ENCODE measurements at places on chromosomes 12 and 14. TPM values are rescaled to one million over a fixed set of nuclear protein-coding genes. Genes with fewer than 3 reads are reported as not detected.

DNA sequence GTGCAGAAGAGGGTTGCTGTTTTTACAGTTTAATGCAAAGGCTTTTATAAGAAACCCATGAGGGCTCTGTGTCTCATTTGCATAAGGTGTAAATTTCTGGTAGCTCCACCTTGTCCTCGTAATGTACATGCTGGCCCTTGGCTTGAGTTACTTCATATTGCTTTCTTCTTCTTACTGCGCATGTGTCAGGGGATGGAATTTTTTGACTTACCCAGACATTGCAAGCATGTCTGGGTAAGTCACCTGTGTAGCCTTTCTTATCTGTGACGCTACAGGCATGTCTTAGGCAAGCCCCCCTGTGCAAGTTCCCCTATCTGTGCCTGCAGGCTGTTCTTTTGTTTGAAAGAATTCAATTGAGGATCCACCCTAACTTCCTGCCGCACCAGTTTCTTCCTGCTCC is 274.2 kb downstream of the ETNK1 start:
- H3K4me3 ChIP-seq: no peak overlapping the region
- H3K4me1 ChIP-seq: no peaks in the 10 kb centered on the region
- no peaks in the 10 kb centered on the region for H3K36me3 ChIP-seq

Gene SRGAP1
- total RNA-seq: 0.08 TPM

GRCh38 chr12:96452261-96452922 is 37.0 kb upstream of the CFAP54 start:
- no peak overlapping the region for H3K4me3 ChIP-seq
- no peaks in the 10 kb centered on the region for H3K27me3 ChIP-seq
- peaks cover 17% of the 10 kb centered on the region for H3K36me3 ChIP-seq
- peak overlapping the region; percentile 17 for H3K27ac ChIP-seq
- no peak for DNase-seq

DNA sequence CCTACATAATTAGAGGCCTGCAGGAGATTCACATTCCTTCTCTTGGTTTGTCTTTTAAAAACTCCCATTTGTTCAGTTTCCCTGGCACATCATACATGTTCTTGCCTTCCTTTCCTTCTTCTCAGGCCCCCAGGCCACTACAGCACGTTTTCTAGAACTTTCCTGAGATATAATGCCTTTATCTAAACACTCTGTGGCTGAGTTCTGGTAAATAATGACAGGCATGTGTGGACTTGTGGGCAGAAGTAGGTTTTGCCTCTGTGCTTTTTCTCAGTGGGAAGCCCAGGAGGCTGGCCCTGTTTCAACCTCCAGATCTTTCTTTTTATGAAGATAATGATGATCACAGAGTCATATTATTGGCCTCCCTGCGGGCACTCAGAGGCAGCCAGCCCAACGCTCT is 117.2 kb downstream of the TMX1 start:
- H3K4me3 ChIP-seq: no peak overlapping the region
- H3K27me3 ChIP-seq: peaks cover 10% of the 10 kb centered on the region
- DNase-seq: no peak
- no peak overlapping the region for H3K27ac ChIP-seq

GRCh38 chr14:62711351-62712023 is 333.8 kb downstream of the KCNH5 start:
- H3K27me3 ChIP-seq: no peaks in the 10 kb centered on the region
- no peak overlapping the region for H3K4me3 ChIP-seq
- DNase-seq: no peak
- no peaks in the 10 kb centered on the region for H3K36me3 ChIP-seq
- H3K4me1 ChIP-seq: no peaks in the 10 kb centered on the region
- H3K27ac ChIP-seq: no peak overlapping the region

Gene ACVRL1
- not detected for total RNA-seq

Gene CD27
- total RNA-seq: 152 TPM

GRCh38 chr14:96790186-96790585 is 7.0 kb upstream of the VRK1 start:
- H3K36me3 ChIP-seq: no peaks in the 10 kb centered on the region
- peaks cover 1% of the 10 kb centered on the region for H3K4me1 ChIP-seq
- DNase-seq: no peak
- peaks cover 25% of the 10 kb centered on the region for H3K27me3 ChIP-seq
- H3K27ac ChIP-seq: no peak overlapping the region
- H3K4me3 ChIP-seq: no peak overlapping the region

Measured in activated naive CD8-positive, alpha-beta T cell treated with anti-CD3 and anti-CD28 coated beads, Interleukin-2, amount 10 ng/mL, durations not matched to agents 7 days and 5 days (primary cell).